ENCODE measurements at places on chromosomes 5 and 9.

DNA sequence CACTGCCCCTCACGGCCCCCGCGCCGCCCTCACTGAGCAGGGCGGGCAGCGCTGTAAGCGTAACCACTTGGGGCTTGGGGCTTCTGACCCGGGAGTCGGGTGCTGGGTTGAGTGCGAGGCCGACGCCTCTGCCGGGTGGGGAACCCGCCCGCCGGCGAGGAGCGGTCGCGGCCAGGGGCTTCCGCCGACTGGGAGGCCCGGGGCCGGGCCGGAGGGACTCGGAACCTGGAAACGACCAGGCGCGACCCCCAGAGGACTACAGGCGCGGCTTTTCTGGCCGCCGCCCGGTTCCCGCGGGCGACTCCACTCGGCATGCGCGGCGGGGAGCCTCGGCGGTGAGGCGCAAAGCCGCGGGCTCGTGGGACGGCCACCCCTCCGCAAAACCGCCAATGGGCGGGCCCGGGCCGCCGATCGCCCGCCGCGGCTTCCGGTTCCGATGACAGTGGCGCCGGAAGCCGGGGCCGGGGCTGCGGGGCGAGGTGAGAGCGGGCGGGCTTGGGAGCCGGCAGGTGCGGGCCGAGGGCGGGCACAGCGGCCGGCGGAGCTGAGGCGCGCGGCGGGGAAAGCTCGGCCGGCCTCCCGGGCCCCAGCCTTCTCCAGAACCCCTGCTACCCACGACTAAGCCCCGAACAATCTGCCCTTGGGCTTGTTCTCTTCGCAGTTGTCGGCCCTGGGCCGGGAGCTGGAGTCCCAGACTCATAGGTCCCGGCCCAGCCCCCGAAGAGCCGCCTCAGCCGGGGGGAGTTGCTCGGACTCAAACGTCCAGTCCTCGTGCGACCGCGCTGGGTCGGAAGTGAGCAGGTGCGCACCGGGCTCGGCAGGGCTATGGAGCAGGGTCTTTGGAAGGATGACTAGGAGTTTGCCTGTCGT, at the start of gene RMND5B:
RMND5B (plus strand) TSS at position 439 of the 870 bp plus-strand sequence. CDS start 7,106 bp downstream, outside the sequence.
- DNase-seq = peak; percentile 82

DNA sequence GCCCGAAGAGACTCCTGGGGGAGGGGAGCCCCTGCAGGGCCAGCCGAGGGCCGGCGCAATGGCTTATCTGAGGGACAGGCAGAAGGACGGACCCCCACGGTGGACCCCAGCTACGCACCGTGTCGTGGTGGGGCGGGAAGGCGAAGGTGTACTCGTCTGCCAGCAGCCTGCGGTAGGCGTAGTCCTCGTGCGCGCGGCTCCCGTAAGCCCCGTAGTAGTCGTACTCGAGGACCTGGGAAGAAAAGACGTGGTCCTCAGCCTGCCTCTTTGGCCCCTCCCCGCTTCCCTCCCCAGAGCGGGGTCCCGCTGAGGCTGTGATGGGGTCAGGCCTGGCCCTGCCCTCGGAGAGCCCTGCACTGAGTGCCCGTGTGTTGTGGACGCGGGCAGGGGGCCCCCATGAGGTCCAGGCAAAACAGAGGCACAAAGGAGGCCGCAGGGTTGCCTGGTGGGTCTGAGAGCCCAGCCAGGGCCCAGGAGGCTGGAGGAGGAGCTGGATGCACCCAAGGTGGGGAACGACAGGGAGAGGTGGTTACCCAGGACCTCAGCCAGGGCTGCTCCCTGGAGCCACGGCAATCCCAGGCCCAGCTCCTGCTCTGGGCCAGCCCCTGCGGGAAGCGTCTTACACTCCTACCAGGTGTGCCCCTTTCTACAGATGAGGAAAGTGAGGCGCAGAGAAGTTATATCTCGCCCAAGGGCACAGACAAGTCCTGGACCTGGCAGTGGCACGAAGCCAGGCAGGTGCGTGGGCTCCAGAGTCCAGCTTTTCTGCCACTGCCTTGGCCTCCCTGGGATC, 35.2 kb downstream of the SARDH start:
- DNase-seq = peak; percentile 89

DNA sequence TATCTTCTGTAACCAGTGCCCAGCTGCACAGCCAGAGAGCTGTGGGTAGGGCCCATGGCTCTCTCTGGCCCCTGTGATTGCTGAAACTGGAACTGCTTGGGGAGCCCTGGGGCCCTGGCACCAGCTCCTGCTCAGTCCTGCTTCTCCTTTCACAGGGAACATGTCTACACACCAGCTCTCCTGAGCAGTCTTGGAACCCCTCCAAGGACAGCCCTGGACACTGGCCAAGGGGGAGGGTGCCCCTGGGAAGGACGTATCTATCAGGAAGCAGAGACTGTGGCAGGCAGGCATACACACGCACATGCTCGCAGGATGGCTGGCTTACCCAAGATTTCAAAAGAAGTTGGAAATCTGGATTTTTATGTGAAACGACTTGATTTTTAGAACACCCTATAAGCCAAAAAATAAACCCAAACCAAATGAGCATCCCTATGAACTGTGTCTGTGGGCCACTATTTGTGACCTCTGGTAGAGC, 8.8 kb upstream of the TRAF1 start:
- DNase-seq = peak; percentile 58

DNA sequence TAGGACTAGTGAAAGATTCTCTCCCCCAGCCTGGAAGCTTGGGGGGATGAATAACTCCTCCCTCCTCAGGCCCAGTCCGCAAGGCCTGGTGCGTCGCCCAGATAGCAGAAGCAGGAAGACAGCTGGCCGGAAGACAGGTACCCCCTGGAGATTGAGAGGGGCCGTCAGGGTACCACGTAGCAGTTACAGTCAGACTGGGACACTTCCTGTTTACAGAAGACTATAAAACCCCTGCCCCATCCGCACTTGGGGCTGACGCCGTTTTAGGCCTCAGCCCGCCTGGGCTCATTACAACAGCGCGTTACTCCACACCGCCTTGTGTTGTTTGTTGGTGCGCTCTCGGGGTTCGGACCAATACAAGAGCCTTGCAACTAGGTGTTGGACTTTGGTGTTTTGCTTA, 15.4 kb downstream of the SEMA6A start:
- no peak for DNase-seq

- no peak for DNase-seq
Observed at GRCh38 chr9:124122813-124123462, 111.4 kb downstream of the LHX2 start.

- DNase-seq = no peak
Observed at GRCh38 chr5:32387211-32387610, 57.3 kb downstream of the ZFR start.

DNA sequence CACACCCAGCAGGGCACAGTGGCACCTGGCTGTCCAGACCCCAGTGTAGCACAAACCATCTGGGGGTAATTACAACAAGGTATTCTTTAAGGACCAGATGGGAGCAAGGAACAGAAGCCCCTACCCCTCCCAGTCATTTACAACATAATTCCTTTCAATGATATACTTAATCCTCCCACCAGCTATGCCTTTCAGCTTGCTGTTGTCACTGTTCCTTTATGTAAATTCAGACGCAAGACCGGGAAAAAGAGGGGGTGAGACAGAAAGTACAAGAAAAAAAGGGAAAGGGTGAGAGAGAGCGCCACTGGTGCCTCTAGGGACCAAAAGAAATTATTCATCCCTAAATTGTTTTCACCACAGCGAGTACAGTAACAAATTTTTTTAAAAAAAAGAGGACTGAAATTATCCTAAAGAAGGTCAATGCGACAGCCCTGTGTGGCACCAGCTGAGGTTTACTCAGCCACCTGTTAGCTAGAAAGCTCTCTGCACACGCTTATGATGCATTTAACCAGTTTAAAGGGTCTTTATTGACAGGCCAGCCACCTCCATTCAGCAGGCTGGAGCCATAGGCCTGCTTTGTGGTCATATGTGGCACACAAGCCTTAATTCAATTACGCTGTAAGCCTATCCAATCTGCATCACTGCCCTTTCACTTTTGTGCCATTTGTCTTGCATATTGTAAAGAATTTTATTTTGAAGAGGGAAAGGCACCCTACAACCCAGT, 210.2 kb upstream of the ISL1 start:
- DNase-seq = peak; percentile 81

GRCh38 chr5:114319236-114319635, 42.6 kb upstream of the KCNN2 start:
- no peak for DNase-seq

GRCh38 chr5:5014586-5015235, 125.4 kb upstream of the ADAMTS16 start:
- DNase-seq = no peak

- DNase-seq = no peak
Observed at GRCh38 chr5:103657301-103657700, 94.7 kb upstream of the NUDT12 start.

GRCh38 chr9:15135164-15135792, 171.7 kb downstream of the TTC39B start:
- DNase-seq = peak; percentile 69

DNA sequence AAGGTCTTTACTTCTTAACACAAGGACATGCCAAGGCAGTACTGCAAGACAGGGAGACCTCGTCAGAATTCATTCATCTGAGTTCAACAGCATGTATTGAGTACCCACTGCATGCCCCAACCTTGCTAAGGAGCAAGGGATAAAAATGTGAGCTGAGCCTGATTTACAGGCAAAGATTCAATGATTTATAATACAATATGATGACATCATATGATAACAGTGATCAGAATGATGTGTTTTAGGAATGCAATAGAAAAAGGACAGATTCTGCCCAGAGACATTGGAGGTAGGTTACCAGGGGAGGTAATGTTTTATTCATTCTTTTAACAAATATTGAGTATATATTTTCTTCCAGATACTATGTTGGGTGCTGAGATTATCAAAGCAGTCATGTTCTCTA, 406.6 kb downstream of the ARHGEF28 start:
- DNase-seq = no peak

DNA sequence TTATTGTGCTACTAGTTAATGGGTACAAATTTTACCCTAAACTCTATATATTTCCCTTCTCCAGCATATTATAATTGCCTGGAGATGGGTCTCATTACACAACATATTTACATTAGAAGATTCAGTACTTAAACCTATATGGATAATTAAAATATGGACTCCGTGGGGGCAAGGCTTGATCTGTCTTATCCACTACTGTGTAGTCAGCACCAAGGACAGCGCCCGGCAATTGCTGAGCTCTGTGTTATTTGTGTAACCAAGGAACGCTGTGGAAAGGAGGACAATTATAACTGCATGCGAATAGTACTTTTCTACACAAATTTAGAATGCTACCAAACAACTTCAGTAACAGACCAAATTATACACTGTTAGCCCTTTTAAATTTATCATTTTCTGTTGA, 77.7 kb downstream of the DNAH5 start:
- no peak for DNase-seq

DNA sequence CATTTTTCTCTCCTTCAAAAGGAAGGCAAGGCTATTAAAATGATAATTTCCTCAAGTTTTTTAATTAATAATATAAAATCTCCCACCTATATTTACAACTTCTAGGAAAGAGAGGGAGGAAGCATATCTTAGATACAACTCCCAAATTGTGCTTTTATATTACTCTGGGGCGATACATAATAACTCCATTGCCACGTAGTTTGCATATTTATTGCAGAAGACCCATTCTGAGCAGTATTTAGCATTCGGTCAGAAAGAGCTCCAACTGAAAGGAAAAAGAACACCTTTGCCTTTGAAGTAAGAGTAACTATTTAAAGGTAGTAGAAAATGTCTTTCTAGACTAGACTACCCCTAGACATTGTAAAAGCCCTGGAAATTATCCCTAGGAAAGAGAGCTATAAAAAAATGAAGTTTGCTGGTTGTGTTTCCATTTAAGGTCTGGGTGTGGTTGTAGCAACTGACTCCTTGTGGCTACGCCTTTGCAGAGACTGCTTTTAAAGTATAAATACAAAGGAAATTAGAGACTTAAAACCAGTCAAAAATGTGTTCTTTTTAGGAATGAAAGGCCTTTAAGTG, 566.1 kb downstream of the ZNF608 start:
- no peak for DNase-seq

DNA sequence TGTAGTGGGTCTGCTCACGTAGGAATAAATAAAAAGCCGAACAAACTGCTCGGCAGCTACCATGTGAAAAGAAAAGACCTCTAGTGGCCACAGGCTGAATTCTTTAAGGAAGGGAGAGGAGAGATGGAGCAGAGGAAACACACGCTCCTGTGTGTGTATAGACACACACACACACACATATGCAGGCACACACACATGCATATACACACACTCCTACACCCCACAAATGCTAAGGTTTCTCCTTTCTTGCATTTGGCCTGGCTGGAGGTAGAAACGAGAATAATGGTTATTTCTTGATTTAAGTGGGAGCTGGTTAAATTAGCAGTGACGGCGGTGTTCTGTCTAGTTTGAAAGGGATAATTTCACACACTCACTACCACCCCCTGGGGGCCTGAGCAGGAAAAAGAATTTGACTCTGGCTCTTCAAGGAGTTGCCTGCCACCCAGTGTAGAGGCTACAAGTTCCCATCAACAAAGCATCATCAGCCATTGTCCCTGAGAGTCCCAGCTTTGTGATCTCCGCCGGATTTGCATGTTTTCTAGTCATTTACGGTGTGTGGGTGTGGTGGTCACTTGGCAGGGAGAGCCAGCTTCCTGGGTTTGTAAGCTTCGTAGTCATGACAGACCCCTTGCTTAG, at the start of gene INSYN2B:
INSYN2B (minus strand) TSS at position 78 of the 636 bp plus-strand sequence. CDS start 96,597 bp downstream, outside the sequence.
- DNase-seq = peak; percentile 32

- DNase-seq = no peak
Observed at GRCh38 chr5:35781181-35781790, 75.4 kb upstream of the IL7R start.

GRCh38 chr5:113487416-113487780, 855 bp downstream of the MCC start:
- peak; percentile 38 for DNase-seq

DNA sequence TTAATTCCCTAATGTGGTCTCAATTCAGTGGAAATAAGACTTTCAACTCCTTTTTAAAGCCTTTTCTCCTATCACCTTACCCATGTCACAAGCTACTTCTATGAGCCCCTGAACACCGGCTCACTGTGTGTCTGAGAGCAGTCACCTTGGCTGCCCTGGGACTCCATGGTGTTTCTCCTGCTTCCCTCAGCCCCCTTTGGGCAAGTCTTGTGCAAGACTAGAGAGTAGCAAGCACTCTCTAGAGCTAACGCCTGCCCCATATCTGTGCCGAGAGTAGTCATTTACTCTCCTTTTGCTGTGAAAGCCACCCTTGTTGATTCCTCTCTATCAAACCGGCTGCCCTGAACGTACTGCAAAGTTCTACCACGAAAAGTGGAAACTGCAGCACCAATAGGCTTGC, 77.9 kb upstream of the DAB2 start:
- DNase-seq = no peak

DNA sequence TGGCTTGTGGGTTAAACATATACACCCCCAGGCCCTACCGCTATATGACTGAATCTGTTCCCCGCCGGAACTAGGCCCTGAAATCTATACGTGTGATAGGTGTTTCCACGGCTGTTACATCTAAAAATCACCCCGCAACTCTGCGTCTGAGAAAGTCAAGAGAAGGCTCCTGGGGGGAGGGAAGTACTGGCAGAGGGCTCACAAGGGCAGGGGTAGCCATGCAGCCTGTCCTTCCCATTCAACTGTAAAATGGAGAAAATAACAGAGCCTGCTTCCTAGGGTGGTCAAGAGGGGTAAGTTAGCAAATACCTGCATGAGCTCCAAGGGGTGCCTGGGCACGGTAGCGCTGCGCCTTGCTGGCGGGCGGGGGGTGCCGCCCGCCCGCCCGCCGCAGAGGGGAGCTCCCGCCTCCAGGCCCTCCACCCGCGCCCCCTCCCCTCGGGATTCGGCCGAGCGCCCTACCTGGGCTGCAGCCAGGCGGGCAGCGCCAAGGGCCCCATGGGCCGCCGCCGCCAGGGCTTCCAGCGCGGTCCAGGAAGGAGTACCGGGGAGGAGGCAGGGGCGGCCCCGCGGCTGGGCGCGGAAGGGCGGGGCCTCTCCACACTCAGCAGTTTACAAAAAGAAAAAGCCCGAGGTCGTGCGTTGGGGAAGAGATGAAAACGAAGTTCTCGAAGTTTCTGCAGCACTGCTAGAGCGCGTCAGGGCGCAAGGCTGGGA, at the start of gene HACD4:
HACD4 (minus strand) TSS at position 550 of the 717 bp plus-strand sequence; CDS start at position 500, 50 bp downstream.
- peak; percentile 3 for DNase-seq
